ENCODE measurements at places on chromosomes 7 and 10.

GRCh38 chr7:36879021-36879420, 154.7 kb upstream of the AOAH start:
- no peak for DNase-seq

GRCh38 chr10:17161775-17162174, 32.2 kb upstream of the CUBN start:
- DNase-seq = no peak

DNA sequence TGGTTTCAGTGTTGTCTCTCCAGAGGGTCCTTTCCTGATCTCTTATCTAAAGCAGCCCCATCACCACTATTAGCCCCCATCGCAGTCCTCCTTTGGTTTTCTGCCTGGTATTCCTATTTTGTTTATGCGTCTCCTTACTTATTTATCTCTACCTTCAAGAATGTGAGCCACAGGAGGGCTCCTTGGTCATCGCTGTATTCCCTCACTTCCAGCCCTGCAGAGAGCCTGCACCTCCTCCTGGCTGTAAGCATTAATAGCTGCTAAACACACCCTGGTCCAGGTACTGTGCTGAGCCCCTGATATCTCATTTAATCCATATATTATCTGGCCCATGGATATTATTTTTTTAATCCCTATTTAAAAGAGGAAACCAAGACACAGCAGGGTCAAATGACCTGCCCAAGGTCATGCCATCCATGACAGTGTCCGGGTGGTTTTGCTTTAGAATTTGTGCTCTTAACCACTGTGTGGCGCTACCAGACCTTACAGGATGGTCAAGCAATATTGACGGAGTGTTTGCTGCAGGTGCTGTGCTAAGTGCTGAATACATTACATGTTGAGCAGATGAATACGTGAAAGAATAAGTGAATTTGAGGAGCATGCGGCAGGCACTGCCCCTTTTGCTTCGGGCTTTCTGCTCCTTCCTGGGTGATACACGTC, 227.2 kb downstream of the ADAM12 start:
- DNase-seq = no peak

DNA sequence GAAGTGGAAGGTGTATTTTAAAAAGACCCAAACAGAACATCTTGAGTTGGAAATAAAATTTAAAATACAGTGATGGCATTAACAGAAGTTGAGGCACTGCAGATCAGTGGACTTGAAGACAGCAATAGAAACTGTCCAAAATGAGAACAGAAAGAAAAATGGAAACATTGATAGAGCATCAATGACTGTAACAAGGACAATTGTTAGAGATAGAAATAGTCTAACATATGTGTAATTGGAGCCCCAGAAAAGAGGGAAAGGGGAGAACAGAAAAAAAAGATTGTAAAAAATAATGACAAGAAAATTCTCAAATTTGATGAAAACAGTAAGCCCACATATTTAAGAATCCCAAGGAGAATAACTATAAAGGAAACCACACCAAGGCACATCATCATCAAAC, 29.4 kb downstream of the VKORC1L1 start:
- DNase-seq = no peak

DNA sequence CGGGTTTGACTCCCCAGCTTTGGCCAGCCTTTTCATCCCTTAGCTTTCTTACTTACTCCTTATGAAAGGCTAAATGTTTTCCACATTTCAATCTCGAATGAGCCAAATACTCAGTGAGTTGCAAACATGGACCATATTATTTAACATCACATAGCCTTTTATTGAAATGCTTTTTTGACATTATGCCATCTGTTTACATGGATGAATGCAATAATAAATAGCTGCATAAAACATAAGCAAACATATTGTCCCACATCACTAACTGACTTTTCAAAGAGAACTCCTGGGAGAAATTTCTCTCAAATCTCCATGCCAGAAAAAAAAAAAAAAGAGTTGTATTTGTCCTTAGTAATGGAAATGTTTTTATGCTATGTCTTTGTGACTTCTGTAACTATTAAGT, 134.9 kb downstream of the LSMEM1 start:
- DNase-seq = no peak

- no peak for DNase-seq
These were observed 14.4 kb downstream of the HERPUD2 start for GRCh38 chr7:35680403-35681013.

DNA sequence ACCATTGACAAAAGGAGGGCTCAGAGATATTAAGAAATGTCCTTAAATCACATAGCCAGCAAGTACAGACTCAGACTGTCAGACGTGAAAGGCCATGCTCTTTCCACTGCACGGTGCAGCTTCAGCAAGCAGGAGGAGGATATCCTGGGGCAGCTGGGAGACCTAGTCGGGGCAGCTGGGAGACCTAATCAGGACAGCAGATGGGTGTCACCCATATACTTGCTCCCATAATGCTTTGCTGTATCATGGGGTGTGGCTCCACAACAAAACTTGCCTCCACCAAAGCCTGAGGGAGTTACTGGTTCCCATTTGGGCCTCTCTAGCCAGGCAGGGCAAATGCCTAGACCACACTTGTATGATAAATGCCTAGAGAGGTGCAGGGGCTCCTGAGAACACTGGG, 55.4 kb downstream of the GRID1 start:
- DNase-seq = no peak

DNA sequence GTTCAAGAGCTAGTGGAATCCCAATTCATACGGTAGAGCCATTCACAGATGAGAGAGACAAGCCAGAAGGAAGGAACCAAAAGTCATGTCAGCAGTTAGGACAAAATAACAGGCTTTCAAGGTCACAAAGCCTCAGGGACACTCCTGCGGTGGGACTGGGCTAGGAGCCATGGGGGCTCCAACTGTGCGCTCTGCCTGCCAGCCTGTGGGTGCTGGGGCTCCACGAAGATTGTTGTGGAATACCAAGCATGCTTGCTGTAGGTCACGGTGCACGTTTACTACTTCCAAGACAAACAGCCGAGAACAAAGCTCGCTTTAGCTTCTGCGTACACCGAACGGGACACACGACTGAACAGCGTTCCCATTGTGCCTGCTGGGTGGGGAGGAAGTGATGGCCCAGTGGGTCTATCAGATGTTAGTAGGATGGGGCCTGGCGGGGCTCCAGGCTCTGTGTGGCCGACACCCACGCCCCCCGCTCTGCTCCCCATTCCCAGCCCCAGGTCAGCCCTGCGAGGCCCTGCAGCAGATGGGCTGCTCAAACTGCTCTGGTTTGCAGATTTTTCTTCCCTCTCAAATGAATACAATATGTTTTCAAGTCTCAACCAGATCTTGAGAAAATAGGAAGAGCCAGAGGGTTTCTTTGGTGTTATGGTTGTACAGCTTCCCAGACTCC, 158.9 kb downstream of the EGFR start:
- DNase-seq = no peak

GRCh38 chr7:1931256-1931950, 261.3 kb downstream of the ELFN1 start:
- no peak for DNase-seq

GRCh38 chr10:90859321-90859751, 1.5 kb upstream of the HTR7 start:
- no peak for DNase-seq

DNA sequence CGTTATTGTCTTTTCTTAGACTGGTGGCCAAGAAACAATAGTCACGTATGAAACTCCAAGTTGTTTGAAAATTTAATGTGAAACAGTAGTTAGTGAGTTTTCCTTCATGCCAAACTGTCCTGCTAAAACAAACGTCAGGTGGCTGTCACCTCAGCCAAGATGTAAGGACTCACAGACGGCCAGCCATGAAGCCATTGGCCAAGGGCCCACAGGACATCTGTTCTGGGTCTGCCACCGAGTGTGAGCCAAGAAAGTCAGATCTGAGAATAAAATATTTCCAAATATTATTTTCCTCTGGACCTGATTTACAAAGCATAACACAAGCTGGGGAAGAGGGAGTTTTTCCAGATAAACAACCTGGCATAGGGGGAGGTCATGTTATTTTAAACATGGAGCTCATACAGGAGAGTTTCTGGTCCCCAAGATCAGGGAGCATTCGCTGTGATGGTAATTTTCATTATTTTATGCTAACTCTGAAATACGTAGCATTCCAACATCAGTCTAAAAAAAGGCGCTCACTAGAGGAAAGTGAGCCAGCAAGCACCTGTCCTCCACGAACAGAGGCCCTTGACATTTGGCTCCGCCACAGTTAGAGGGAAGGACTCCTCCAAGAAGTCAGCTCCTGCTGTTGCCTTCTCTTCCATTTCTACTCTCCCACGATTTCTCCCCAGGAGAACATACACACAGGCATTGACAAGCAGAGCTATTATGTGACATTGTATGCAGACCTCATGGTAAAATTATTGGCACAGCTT, 38.9 kb upstream of the LANCL2 start:
- DNase-seq = no peak

DNA sequence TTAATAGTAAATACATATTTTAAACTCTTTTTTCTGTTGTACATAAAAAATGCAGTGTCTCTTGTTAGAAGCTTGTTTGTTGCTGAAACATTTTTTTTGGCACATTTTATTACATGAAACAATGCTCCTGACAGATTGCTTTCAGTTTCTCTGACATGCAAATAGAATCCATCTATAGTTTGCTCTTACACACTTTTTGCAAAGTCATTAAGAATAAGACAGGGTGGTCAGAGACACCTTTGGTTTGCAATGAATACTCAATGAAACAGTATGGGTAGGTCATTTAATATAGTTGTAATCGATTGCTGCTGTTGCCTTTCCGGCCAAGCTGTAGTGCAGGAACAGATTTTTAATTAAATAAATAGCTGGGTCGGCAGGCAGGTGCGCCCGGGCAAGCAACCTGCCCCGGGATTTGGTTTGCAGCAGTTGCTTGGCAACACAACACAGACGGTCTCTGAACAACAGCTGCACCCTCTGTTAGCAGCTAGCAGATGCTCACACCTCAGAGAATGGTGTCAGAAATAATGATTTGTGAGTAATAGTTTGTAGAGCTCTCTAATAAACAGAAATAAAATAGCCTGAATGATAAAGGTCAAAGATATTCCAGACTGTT, 115.7 kb upstream of the CACNA2D1 start:
- no peak for DNase-seq

GRCh38 chr7:120867932-120868331, 10.0 kb upstream of the TSPAN12 start:
- DNase-seq = no peak

DNA sequence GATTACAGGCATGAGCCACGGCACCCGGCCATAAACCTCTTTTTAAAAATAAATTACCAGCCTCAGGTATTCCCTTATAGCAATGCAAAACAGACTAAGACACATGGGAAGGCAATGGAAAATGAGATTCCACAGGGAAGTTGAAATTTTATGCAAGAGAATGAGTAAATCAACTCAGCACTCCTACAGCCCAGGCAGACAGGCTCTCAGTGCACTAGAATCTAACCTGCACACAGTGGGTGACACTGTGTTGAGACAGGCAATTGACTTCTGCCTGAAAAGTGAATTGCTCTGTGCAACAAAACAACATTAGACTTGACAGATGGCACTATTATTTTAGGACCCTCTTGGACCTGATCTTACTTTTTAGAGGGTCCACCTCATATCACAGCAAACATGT, 20.1 kb upstream of the PLEKHA1 start:
- no peak for DNase-seq

Data from stimulated activated CD8-positive, alpha-beta memory T cell treated with anti-CD3 and anti-CD28 coated beads, Interleukin-15, amount 100 ng/mL, for 48 hours (primary cell).